ENCODE measurements at places on chromosomes 6 and 20. TPM values are rescaled to one million over a fixed set of nuclear protein-coding genes. Genes with fewer than 3 reads are reported as not detected.

The FAM83C gene
- not detected for polyA plus RNA-seq

The HLA-DMA gene
- polyA plus RNA-seq, result 8.2 TPM

The SNAI1 gene
- polyA plus RNA-seq, result 3.5 TPM

The SNHG17 gene
- 14.4 TPM for polyA plus RNA-seq

The PRDM13 gene
- not detected for polyA plus RNA-seq

The SIGLEC1 gene
- polyA plus RNA-seq, result not detected

The CUTA gene
- 298 TPM for polyA plus RNA-seq

The COX4I2 gene
- not detected for polyA plus RNA-seq

The RSPO4 gene
- polyA plus RNA-seq, result not detected

The KIF6 gene
- polyA plus RNA-seq, result 0.02 TPM

The LST1 gene
- not detected for polyA plus RNA-seq

The MYO6 gene
- 10.8 TPM for polyA plus RNA-seq

The KIAA0408 gene
- 4.7 TPM for polyA plus RNA-seq

Data from AG04450 (cell line).